Activated naive CD4-positive, alpha-beta T cell (primary cell): ENCODE measurements at places on chromosomes 11 and 22.

DNA sequence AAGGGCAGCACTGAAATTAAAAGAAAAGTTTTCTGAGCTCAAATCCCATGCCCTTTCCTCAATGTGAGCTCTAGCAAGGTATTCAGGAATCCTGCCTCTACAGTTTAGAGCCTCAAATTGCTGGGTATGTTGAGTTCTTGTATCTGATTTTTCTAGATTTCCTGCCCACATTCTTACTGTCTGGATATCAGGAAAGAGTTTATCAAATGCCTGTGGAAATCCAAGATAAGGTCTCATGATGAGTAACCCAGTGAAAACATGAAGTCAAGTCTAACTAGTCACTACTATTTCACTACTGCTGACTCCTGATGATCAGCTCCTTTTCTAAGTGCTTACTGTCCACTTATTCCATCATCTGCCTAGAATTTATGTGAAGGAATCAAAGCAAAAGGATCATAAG lies 29.8 kb downstream of the LIMK2 start:
- DNase-seq: no peak

DNA sequence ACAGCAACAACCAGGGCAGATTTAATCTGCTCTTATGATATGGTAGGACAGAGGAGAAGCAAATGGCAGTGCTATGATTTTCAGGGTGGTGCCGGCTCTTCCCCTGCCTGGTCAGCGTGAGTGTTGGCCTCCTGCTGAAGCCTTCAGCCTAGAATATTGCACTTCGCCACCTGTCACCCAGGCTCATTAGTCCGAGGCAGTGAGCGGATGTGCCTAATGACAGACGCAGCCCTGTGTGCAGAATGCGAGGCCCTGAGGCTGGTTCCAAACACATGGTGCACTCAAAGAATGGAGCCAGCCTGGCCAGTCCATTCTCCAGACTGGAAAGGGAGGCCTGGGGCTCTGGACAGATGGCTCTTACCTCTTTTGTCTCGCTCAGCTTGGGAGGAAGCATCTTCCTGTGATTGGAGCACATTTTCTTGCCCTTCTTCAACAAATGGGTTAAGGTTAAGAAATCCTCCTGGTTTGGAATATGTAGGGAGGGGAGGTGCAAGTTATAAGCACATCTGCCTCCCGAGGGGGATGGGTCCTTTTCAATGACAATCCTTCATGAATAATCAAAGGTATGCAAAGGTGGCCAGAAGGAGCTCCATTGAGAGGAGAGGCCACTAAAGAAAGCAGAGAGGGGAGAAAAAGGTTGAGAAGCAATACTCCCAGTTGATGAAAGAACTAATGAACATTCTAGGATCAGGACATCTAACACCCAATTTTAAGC lies 39.7 kb upstream of the GALNT18 start:
- no peak for DNase-seq

DNA sequence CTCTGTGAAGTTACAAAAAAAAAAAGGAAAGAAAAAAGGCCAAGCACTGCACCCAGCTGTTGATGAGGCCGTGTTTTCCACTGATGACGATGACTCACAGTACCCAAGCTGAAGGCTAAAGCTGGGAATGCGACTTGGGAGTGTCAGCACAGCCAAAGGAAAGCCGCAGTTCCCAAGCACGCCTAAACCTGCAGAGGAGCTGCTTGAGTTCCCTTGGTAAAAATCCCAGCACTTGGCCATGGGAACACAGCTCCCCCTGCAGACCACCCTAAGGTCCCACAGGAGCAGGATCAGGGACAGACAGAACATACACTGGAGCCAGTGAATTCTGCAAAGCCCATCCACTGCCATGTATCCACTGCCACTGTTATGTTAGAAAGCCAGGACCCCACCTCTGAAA lies 39.9 kb downstream of the SERGEF start:
- no peak for DNase-seq

DNA sequence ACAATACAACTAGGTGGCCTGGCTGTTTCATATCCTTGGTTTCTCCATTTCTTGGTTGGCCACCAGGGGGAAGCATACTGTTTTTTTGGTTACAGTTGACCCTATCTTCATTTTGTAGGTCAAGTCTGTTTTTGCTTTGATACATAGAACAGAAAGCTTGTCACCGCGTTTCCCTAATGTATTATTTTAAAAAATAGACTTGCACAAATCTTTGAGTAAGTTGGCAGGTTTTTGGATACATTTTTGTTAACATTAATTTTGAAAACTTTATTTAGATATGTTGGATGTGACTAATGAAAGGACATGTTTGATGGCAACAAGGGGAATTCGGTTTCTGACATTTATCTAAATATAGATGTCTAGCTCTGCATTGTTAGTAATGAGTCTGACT lies 3.0 kb downstream of the NCR3LG1 start:
- peak; percentile 13 for DNase-seq

DNA sequence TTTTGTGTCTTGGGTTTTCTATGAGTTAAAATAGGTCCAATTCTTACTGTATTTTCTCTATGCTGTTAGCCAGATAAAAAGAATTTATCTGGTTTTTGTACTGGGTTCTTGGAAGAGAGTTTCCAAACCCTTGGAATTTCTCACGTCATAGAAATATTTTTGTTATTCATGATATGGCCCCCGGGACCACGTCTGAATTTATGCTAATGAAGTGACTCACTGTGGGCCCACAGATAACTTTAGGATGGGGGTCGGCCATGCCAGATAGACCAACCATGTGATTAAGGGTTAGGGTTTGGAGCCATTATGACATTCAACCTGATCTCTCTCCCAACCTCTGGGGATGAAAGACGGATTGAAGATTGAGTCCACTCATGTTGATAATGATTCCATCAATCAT lies 35.6 kb upstream of the DDI1 start:
- DNase-seq: no peak

DNA sequence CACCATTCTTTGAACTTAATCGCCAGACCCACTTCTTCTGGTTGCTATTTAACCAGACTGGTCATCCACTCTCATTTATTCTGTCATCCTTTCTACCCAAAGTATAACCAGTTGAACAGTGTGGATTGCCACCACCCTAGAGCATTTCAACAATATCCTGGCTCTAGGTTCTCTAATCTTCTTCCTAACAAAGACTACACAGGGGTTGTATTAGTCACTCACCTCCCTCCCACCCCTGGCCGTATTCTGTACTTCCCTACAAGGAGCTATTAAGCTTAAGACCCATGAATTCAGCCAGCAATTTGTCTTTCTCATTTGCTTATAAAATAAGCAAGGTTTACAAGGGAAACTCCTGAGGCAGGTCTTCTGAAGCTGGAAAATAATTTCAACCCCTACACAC lies 46.9 kb upstream of the CEP126 start:
- DNase-seq: no peak

DNA sequence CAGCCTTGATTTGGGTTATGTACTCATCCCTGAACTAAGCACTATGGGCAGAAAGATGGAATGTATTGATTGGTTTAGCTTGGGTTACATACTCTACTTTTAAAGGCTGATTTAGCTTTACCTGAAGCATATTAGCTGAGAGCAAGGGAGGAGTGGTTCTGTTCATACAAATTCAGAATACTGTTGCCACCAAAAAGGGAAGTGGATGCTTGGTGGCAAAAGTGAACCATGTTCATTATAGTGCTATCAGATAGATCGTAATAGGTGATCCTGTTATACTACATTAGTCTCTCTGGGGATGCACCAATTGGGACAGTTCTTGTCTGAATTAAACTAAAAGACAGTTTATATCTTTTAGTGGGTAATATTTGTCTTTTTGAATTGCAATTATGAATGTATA lies 44.5 kb upstream of the RRM1 start:
- no peak for DNase-seq
